ENCODE measurements at places on chromosomes 4 and X.

- DNase-seq: no peak
Measured at GRCh38 chr4:155599596-155599995, 67.1 kb upstream of the GUCY1A1 start.

DNA sequence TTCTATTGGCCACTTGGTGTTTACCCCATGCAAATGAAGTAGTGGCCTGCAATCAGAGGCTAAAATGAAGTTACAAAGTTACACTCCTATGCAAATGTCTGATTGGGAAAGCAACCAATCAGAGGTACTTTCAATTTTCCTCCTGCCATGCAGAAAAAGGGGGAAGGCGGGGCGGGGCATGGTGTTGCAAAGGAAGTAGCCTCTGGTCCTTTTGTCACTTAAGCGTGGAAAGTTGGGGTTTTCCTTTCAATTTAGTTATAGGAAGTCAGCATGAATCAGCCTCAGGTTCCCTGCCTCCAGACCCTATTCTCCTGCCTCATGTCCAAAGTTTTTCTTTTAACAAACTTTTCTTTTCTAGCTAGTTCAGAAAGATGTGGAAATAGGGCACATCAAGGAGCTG is 69.3 kb downstream of the GPC4 start:
- no peak for DNase-seq

DNA sequence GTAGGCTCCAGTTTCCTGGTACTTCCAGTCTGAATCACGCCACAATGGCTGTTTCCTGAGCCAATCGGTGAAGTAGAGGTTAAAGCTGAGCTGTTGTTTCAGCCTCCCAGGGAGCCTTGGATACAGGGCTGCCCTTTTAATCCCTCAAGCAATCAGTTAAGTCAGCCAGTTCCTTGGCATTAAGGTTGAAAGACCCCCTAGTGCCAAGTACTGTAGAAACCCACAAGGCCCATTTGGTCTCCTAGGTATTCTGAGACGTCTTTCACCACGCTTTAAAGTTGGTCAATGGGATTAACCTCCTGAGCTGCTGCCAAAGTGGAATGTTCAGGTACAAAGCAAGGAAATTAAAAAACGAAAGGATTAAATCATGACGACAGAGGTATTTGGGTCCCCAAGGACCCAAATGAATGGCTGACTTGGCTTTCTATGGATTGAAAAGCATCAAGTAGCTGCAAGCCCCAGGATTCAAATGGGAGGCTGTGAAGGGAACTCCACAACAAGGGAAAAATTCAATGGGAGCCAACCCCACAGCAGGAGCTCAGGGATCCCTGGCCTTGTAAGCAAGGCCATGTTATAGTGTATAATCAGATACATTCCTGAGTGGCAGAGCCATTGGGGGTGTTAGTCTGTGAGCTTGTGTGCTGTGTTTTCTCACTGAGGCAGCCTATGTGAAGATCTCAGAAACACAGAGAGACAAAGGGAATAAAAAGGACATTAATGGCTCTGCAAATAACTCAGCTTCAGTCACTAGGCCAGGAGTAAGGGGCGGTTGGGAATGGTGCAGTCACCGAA is 86.0 kb downstream of the ATG4A start:
- DNase-seq: no peak

- DNase-seq: peak; percentile 8
Measured at GRCh38 chrX:107025545-107025944, 25.5 kb upstream of the MORC4 start.

DNA sequence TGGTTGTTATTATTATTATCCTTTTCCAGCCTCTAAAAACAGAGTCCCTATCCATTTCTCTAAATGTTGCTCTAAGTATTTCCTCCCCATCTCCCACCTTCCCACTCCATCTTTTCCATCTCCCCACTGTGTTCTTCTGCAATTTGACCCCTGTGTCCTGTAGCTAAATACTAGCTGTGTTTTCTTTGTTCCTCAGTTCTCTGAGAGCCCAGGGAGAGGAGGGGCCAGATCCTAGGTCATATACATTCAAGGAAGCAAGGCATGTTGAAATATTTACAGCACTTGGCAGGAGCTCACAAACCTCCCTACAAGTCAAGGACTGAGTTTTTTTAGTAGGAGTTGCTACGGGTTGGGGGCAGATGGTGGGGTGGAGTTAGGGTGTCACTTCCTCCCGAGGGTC is 10.5 kb downstream of the SLC16A2 start:
- no peak for DNase-seq

- no peak for DNase-seq
Measured at GRCh38 chr4:75745161-75745560, 20.8 kb downstream of the USO1 start.

- peak; percentile 54 for DNase-seq
Measured at GRCh38 chr4:173025131-173025530, 143.5 kb upstream of the GALNT7 start.

DNA sequence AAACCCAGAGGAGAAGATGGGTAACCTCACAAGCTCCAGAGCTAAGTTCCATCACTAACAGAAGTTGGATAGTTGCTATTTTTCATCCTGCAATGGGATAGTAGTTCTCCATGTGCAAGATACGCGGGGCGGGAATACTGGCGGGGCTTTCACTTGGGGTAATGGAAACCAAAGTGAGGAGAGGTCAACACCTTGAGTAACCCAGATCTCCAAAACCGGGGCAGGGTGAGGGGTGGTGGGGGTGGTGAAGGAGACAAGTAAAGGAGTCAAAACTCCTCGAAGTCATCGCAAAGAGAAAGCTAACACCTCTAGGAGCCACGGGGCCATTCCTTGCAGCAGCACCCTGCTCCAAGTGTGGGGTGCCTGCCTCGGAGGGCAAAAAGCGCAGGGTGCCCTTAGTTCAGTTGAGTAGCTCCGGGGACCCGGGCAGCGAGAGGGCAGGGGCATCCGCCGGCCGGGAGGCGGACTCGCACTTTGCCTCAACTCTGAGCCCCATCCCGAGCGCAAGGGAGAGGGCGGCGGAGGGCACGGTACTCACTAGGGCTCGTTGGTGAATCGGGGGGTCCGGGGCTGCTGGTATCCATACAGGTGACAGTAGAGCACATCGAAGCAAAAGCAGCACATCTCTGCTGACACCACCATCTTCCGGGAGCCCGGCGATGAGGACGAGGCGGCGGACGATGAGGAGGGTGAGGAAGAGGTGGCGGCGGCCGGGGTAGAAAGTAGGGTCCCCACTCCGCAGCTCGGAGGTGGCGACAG is 645 bp downstream of the AMMECR1 start:
- DNase-seq: peak; percentile 24

All from GM10248 (cell line).